ENCODE measurements at places on chromosomes 2 and 18.
A peak's percentile ranks its signal among the peaks of the same experiment; 100 is the strongest.

DNA sequence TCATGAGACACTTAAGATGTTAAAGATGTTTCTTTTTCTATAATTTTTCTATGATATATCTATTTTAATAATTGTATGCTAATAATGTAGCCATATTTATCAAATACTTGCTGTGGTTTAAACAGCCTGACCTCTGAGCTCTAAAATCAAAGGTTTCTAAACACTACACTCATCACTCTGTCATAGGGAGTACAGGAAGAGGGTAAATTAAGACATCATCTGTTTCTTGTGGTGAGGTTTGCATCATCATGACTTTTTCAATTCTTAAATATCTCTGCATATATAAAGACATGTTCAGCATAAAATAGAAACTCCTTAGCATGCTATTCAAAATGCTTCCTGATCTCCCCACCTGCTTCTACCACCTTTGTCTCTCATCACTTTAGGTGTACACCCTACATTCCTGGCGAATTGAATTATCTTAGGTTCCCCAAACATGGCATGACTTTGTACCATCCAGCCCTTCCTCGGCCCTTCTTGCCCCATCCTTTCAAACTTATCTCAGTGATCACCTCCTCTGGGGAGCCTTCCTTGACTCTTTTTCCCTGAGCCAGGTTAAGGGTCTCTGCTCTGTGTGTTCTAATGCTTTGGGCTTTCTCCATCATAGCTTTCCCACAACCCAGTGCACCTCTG, 105.3 kb upstream of the TTN start:
- no peak for DNase-seq

DNA sequence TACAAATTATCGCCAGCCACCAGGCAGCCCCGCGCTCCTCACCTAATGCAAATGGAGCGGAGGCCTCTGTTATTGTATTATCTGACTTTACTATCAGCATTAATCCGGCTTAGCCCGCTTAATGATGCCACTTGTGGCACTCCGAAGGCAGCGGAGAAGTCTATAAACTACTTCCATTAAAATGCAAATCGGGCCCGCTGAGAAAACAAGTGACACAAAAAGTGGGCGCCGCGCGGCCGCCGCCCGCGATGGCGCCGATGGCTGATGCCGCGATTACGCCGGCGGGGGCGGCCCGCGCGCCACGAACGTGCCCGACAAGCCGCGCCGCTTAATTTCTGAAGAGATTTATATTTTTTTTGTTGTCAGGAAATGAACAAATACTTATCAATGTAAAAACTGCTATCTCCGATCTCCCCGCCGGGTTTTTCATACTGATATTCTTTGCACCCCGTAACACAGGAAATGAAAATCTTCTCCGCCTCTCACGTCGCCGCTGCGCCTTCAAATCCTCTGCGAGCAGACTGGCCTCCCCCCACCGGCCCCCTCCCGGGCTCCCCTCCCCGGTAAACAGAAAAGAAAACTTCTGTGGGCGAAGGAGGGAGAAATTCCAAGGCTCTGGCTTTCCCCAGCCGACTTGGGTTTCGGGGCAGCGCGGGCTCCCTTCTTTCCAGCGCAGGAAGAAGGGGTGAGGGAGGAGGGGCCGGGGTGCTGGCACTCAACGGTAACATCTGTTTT, 221.8 kb downstream of the INSIG2 start:
- DNase-seq, result peak; percentile 59

DNA sequence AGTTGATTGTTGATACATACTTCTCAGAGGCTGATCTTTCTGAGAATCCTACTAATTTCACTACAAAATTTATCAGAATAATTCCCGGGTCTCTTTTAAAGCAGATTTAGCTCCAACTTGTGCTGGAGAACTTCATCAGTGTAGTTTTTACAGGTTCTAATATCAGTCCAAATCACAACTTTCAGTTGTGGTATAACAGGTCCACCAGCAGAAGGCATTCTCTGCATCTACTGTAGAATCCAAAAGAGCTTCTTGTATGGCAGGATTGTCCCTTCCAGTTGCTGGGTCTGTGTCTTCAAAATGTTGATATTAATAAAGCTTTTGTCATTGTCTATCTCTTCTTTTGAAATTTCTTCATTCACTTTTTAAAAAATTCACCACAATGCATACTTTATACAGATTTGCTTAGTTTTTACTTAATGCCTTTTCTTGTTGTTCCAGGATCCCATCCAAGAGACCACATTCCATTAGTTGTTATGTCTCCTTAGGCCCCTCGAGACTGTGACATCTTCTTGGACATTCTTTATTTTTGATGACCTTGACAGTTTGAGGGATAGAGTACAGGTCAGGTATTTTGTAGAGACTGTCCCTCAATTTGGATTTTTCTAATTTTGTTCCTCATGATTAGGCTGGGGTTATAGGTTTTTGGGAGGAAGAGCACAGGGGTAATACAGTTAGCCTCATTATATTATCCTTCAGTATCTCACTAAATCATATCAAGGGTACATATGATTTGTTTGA, 490.5 kb upstream of the MEX3C start:
- DNase-seq, result no peak

- no peak for DNase-seq
These were observed 89.2 kb downstream of the NFATC1 start for GRCh38 chr18:79484661-79485621.

DNA sequence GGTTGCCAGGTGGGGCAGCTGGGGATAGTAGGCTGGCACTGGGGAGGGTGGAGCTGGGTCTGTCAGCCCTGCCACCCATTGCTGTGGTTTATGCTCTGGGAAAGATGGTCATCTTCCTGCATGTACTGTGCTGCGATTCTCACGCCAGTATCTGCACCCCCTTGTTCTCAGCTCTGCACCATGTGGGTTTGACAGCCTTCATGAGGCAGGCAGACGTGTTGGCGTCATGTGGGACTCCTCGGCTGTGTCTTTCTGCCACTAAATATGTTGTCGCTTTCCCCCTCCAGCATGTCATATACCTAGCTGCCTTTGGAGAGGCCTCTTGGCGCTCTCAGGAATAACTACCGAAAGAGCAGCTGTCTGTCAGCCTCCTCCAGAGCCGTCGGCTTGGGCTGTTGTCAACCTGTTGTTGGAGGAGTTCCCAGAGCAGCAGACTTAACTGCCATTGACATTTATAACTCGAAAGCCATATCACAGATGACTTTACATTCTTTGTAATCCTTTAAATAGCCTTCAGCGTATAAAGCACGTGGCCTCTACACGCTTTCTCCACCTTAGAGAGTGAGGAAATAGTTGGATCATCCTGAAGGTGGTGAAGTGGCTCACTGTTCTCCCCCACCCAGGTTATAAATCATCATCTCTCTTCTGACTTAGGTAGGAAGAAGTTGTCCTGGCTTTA, 80.4 kb upstream of the MGAT5 start:
- no peak for DNase-seq

DNA sequence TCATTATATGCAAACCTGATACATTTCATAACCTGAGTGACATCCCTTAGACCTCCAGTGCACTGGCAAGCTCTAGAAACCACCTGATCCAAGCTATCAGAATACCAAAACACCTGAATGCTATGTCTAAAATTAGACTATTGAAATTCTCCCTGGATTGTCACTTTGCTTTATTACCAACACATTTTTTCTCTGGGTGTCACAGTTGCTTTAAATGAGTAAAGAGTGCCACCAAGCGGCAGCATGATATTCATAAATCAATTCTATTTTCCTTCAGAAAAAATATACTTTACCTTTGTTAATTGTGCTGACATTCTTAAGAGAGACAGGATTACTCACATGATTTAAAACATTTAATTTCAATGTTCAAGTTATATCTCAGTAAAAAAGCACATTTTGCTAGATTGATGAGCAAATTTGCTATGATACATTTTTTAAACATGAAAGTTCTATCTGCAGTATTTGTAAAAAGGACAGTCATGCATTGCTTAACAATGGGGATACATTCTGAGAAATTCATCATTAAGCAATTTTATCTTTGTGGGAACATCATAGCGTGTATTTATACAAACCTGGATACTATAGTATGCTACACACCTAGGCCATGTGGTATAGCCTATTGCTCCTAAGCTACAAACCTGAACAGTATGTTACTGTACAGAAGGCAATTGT, 338.4 kb upstream of the SLC39A10 start:
- peak; percentile 42 for DNase-seq

DNA sequence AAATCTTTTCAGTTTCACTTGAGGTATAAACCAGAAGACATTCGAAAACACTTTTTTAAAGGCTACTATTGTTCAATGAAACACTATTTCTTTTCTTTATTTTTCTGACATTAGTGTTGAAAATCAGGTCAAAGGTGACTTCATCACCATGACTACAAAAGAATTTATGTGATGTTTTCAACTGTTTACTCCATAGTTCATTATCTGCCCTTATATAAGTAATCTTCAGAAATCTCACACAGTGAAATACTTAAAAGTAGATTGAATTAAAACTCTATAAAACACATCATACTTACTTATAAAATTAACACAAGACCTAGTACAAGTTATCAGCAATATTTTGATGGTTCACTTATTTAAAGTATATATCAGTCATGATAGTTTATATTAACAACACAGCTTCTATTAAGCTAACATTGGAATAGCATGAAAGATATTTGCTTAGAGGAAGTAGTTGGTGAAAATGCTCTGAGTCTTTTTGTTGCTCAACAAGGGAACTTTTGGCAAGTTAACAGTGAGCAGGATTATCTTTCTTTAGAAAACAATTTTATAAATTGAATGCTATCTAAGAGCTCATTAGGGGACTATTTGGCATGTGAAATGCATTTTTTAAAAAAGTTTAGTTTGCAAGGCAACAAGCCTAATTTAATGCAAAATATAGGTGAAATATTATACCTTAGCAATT, 60.8 kb downstream of the MC4R start:
- DNase-seq, result no peak

DNA sequence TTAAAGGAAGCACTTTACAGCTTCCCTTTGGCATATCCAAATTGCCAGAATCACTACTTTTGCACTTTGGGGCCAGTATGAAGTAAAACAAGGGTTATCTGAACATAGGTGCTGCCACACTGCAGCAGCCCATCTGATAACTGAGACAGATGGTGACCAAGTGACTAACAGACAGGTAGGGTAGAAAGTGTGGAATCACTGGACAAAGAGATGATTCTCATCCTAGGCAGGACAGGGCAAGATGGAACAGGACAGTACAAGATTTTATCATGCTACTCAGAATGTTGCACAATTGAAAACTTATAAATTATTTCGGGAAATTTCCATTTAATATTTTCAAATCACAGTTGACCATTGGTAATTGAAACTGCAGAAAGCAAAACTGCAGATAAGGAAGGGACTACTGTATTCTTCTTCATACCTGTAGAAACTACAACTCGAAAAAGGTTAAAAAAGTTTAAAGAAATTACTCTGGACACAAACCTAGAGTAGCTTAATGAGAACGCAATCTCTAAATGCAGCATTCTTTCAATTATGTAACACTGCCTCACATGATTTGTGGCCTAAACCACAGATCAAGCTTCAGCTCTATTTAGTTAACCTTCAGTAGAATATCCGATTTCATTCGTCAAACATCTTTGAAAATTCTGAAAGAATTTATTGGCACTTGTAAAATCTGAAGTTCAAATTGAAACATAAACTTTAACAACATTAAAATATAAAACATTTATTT, 31.4 kb downstream of the HEATR5B start:
- no peak for DNase-seq

DNA sequence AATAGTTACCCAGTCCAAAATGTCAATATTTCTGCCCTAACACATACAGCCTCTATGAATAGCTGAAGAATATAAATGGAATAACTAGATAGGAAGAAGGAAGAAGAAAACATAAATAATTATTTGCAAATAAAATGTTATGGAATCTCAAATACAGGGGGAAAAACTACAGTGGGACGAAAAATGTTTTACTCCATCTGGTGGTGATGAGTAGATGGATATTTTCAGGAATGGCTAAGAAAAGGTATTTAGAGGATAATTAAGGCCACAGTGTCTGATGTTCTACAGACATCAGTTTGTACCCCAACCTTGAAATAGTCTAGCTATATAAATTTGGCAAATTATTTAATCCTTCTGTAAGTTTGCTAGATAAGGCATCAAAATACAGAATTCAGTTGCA, 178.1 kb upstream of the FSHR start:
- DNase-seq, result no peak

GRCh38 chr2:161415034-161415986, 787 bp upstream of the TBR1 start:
- DNase-seq, result peak; percentile 45

DNA sequence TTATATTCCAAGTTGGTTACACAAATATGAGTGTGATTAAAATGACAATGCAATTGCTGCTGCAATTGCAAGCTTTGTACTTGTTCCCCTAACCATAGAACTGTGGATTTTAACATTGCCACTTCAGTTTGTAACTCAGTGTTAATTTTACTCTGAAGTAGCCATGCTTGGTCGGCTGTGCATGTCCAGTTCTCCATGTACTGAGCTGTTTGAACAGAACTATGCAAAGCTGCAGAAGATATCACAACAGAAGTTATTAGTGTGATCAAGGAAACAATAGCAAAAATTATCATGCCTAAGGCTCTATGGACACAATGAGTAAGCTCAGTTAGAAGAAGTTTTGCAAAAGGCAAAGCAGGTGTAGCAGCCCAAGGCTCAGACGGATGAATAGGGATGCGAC, 45.3 kb downstream of the CXCR4 start:
- no peak for DNase-seq

- DNase-seq, result no peak
These were observed 57.9 kb downstream of the GCA start for GRCh38 chr2:162401871-162402270.

DNA sequence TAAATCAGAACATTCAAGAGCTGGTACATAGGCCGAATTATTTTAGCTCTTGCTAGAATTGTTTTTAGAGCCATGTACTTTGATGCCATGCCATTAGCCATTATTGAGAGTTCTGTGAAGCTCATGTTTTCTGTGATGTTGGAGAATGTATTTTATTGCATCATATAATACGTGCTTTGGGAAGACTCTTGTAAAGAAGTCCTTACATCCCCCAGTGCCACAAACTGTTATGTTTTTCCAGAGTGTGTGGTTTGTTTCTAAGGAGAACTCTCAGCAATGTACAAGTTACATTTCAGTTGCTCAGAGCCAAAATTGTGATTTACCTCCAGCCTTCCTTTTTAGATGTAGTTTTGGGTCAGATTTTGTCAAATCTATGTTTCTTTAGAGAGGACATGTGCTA, 148.6 kb downstream of the HAUS1 start:
- DNase-seq, result no peak

GRCh38 chr18:23617412-23618014, 31.2 kb upstream of the NPC1 start:
- DNase-seq, result peak; percentile 57

DNA sequence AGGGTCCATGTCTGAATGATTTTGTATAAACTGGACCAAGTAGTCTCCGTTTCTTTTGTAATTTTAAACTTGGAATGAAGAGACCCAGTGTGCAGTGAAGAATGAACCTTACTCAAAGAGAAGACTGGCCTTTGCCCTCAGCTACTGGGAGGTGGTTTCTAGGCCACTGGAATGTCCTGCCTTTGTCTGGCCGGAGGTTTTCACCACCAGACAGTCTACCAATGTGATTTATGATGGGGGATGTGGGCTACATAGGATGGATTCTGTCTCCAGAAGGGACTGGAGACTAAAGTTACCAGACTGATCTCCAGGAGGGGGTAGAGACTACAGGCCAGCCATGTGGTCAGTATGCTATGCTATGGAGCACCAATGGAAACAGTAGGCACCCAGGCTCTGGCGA, 42.8 kb upstream of the RAB31 start:
- no peak for DNase-seq

GRCh38 chr18:43661570-43661969, 384.3 kb upstream of the SYT4 start:
- no peak for DNase-seq

GRCh38 chr2:233839447-233839820, 14.9 kb downstream of the HJURP start:
- DNase-seq, result no peak

- no peak for DNase-seq
These were observed 281.9 kb upstream of the CDH7 start for GRCh38 chr18:65468881-65469280.
